ENCODE measurements at places on chromosomes 4 and X.

DNA sequence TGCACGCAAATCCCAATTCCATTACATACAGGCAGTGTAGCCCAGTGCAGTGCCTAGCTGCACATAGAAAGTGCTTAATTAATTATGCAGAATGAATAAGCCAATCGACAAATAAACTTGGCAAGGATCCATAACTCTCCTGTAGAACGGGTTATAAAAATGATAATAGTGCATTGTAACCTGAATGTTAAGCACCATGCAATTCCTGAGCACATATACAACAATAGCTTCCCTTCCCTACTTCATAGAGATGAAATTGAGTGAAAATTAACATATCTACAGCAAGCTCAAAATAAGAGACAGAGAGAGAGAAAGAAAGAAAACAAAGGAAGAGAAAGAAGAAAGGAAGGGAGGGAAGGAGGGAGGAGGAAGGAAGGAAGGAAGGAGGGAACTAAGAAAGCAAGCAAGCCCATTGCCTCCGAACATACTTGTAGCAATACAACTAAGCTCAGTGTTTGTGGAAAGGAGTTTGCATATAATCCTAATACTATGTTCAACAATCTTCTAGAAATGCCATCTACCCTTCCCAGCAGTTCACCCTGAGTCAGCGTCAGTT is 1074.0 kb upstream of the LCORL start:
- no peak for DNase-seq

GRCh38 chr4:6502747-6503465 is 30.5 kb upstream of the PPP2R2C start:
- no peak for DNase-seq

DNA sequence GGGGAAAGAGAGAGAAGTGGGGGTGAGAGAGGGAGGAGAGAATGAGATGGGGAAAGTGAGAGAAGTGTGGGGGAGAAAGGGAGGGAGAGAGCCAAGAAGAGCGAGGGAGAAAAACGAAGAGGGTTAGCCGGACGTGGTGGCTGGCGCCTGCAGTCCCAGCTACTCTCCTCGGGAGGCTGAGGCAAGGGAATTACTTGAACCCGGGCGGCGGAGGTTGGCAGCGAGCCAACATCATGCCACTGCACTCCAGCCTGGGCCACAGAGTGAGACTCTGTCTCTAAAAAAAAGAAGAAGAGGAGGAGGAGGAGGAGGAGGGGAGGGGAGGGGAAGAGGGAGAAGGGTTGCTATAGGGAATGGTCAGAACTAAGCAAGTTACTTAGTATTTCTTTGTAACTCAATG is 1.7 kb upstream of the NXT2 start:
- no peak for DNase-seq

DNA sequence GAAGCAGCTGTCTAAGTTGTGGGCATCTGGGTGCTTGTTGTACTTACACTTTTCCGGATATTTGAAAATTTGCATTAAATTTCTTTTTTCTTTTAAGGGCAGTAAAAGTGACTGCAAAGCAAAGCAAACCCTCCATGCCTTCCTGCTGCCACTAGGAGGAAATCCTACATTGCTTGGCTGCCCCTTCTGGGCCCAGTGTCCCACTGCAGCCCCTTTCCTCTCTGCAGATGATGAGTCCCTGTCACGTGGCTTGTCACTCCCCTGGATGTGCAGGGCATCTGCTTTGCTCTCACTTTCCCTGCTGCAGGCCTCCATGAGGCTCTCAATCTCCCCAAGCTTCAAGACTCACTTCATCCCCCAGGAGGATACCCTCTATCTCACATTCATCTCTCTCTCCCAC is 12.7 kb downstream of the TSR2 start:
- DNase-seq = no peak

DNA sequence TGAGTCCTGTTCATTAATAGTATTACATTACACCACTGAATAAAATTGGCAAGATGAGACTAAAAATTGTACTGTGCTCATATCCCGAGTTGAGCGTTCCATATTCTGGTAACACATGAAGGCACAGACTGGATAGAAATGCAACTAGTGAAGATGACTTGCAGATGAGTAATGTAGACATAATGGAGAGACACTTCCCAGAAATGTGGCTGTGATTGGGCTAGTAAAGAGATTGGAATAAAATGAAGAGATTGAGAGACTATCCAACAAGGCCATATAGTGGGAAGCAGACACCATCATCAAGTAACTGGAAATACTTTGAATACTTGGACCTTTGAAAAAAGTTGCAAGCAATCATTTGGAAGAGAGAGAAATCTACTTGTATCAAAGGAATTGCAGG is 77.3 kb downstream of the DCAF8L1 start:
- DNase-seq = no peak

GRCh38 chr4:2545321-2546013 is 9.0 kb downstream of the FAM193A start:
- no peak for DNase-seq

- no peak for DNase-seq
Measured at GRCh38 chr4:61919561-61919960, 719.4 kb downstream of the ADGRL3 start.

GRCh38 chrX:132384301-132384700 is 104.5 kb downstream of the MBNL3 start:
- DNase-seq = no peak

DNA sequence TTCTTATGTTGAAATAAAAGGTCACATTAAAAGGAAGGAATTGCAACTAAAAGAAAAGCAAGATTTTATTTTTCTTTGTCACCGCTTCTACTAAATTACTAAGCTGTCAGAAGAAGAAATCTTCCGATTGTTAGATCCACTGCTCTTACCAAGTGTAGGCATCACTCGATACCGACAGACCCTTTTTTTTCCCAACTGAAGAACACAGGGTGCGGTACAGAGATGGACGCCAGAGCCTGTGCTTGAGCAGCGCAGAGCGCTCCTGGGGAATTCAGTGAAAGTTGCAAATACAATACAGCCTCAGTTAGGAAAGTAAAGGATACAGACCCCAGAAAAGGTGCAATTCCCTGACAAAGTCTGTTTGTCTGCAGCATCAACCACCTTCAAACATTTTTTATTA is 94.9 kb upstream of the WDR17 start:
- DNase-seq = no peak

DNA sequence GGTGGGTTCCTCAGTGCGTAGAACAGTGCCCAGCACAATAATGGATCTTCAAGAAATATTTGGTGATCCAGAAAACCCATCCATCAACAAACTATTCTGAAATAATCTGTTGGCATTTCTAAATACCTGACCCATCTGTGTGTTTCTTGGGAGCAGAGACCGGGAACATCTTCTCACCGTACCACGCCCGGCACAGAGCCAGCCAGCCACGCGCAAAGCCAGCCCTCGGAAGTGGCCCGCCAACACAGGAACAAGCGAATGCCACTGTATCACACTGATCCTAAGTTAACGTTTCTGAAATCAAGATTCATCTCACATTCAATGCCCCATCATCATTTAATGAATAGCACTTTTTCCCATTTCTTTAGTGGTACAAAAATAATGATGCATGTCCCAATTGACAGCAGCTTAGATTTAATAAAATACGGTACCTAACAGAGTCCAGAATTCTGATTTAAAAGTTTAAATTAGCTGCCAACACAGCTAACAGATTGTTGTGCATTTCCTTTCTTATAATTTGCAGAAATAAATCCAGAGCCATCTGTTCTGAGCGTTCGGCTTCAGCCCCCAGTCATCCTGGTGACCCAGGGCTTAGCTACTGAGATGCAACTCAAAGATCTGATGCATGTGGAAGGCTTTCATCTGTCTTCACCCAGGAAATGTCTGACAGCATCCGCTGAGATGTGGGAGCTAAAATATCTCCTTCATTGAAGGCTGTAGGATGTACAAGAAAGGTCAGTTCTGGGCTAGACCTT is 44.2 kb downstream of the JAKMIP1 start:
- DNase-seq = no peak

DNA sequence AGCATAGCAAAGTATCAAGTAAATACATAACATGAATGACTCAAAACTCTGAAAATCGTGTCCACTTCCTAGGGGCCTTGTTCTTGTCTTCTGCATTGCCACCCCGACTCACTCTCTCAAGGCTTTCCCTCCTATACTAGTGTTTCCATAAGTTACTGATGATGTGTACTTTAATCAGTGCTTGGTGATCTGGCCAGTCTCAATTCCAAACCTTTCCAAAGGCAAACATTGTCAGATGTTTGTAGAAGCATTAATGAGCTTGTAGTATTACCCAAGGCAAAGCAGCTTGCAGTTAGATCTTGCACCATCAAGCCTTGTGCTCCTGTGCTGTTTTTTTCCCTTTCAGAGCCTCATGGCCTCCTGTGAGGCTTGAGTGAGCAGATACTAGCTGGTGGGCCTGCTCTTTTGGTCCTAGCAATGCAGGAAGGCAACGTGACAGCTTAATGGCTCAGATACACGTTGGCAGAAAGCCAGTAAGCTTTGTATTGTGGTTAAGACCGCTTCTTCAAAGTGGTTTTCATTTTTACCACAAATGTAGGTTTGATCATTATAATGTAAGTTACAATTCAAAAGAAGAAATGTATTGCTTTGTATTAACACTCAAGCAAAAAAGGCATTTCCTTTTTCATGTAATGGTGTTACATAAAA is 51.8 kb downstream of the RBPJ start:
- peak; percentile 44 for DNase-seq

GRCh38 chr4:48108309-48109073 is 25.6 kb downstream of the TXK start:
- no peak for DNase-seq

GRCh38 chrX:47697181-47697580 is 38.2 kb upstream of the UXT start:
- DNase-seq = no peak

GRCh38 chr4:102355748-102356147 is 10.5 kb upstream of the SLC39A8 start:
- no peak for DNase-seq

GRCh38 chrX:153829799-153830639 is at the start of gene PDZD4:
Gene PDZD4 (minus strand): TSS chrX:153830544. CDS start chrX:153830298, 246 bp downstream.
- DNase-seq = no peak

DNA sequence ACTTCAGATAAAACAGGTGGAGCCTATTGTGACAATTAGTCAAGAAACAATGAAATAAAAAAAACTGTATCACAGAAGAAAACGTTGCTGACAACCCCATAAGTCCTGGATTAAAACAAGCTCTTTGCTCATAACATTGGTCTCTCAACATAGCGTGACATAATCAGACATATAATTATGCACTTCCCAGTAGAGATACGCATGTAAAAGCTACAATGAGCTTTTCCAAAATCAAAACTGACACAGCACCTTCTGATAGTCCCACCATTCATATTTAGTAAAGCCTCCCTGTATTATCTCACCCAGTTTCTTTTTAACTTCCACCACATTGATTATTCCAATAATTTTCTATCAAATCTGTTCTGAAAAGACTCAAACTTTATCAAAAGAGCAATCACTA is 372.1 kb upstream of the SMIM31 start:
- DNase-seq = no peak

DNA sequence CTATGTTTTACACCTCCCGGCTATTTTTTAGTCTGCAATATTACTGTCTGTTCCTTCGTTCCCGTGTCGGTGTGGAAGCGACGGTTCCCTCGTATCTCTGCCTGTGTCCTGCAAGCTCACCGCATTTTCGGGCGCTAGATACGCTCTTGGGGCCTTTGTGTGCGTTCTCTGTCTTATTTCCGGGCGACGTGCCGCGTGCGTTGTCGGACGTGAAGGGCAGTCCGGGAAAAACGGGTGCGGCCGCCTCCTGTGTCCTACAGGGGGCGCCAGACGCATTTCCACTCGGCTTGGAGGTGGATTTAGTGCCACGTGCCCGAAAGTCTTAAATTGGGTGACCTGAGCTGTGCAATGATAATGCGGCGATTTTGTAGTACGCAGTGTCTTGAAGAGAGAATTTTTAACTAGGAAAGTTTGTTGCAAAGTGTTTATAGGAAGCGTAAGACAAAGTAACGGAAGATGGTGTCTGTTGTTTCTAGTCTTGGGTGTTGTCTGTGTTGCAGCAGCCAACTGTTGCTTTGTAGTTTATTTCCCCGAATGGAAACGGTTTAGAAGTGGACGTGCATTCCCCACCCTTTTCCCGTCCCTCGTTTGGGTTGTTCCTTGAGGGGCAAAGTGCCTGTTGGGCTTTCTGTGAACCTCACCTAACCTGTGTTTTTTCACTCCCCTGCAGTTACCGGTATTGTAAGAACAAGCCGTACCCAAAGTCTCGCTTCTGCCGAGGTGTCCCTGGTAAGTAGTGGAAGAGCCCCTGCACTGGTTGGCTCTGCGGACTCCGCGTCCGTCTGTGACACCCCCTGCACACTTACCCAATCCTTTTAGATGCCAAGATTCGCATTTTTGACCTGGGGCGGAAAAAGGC is 720 bp downstream of the RPL10 start:
- DNase-seq = peak; percentile 85

GRCh38 chr4:89142691-89143669 is 31.6 kb downstream of the TIGD2 start:
- no peak for DNase-seq

DNA sequence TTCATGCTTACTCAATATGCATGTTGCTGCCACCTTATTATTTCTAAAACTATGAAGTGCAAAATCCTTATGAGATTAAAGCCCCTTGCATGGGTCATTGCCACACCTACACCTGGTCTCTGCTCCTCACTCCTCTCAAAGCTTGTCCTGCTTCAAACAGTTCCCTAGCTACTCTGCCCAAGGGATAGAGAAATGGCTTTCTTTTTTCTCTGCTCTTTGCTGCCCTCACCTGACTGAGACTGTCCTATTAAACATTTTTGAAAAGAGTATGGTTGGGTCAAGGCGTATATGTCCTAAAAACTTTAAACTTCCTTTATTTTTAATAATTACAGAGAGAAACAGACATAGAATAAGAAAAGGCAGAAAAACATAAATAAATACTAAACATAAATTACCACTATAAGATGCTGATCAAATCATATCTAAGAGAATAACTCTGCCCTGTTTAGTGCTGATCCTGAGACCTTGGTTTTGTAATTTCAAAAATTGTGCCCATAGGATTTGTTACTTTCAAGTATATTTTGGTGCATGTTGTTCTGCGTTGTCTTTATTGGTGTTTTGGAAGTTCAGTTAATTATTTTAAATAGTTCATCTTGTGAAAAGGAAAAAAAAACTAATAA is 704.9 kb upstream of the PABPC4L start:
- DNase-seq = no peak

DNA sequence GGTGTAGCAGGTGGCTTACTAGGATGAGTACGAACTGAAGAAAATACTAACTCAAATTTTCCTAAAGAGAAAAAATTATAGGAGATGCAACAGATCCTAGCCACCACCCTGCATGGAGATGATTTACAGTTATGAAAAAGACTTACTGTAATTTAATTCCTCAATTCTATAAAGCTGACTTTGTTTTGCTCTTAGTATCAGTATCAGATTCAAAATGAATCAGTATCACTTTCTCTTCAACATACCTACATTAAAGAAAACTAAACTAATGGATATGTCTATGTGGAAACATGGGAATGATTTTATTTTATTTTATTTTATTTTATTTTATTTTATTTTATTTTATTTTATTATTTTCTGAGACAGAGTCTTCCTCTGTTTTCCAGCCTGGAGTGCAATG is 525.8 kb downstream of the NLGN4X start:
- no peak for DNase-seq

GRCh38 chr4:87559090-87559837 is 30.1 kb upstream of the SPARCL1 start:
- peak; percentile 25 for DNase-seq

- DNase-seq = no peak
Measured at GRCh38 chr4:34619531-34620162, 1624.7 kb downstream of the ARAP2 start.
